Activated T-helper 1 cell treated with anti-CD3 and anti-CD28 coated beads, Interleukin-12 subunit alpha, Interleukin-12 subunit beta, Interleukin-2, Interleukin-4 antibody, amounts not matched to agents 30 ng/mL and 10 ng/mL and 1 ng/mL, durations not matched to agents 14 hours and 24 hours and 36 hours (primary cell): ENCODE measurements at places on chromosomes 11 and 22. TPM values are rescaled to one million over a fixed set of nuclear protein-coding genes. Genes with fewer than 3 reads are reported as not detected.
A peak's percentile ranks its signal among the peaks of the same experiment; 100 is the strongest.

DNA sequence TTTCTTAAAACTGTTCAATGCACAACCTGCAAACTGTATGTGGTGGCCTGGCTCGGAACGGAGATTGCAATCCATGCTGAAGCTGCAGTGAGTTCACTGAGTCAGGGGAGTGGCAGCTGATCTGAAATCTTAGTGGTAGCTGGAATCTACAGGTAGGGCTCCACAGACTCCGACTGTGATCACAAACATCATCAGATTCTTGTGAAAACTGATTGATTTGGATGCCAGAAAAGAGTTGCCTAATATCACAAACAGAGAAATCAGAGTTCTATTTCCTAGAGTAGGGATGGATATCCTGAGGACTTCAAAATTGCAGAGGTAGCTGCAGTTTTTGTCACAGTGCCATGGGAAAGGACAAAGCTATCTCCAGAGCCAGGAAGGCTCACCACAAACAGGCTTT, 57.5 kb upstream of the SC5D start:
- no peak for DNase-seq
- H3K27me3 ChIP-seq = peaks cover 18% of the 10 kb centered on the region
- no peak overlapping the region for H3K27ac ChIP-seq
- H3K36me3 ChIP-seq = no peaks in the 10 kb centered on the region
- no peak overlapping the region for H3K4me3 ChIP-seq

- H3K4me3 ChIP-seq = no peak overlapping the region
- H3K27ac ChIP-seq = no peak overlapping the region
- no peak for DNase-seq
- peaks cover 29% of the 10 kb centered on the region for H3K4me1 ChIP-seq
- peaks cover 36% of the 10 kb centered on the region for H3K36me3 ChIP-seq
- no peaks in the 10 kb centered on the region for H3K27me3 ChIP-seq
Measured at GRCh38 chr11:63817758-63818498, 4.7 kb downstream of the SPINDOC start.

DNA sequence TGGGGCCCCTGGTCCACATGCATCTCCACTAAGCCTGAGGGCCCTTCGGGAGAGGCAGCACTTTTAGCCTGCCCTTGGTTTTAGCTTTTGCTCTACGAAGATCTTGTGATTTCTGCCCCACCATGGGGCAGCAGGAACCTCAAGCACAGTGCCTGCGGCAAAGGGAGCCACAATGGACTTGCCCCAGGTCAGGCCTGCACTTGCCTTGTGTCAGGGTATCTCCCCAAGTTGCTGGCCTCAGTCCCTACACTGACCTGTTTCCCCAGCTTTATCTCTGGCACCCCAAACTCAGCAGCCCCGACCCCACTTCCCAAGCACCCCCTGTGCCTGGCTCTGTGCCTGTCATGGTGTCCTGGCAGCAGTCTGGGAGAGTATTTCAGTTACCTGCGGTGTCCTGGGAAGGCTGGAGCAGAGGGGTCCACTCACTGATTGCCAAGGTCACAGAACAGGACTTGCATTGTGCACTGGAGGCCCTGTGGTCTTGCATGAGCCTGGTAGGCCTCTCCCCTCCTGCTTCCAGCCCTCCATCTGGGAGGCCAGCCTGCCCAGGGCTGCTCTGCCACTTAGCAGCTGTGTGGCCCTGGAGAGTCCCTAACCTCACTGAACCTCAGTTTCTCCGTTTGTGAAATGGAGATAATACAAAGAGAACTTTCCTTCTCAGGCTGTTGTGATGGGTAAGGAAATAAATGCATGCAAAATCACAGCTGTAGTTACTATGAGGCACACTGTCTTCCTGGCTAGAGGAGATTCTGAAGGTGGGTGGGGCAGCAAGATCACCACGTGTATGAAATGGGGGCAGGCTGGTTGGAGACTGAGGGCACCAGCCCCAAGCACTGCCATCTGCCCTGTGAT, 3.6 kb upstream of the AIFM3 start:
- no peak for DNase-seq
- H3K4me1 ChIP-seq = peaks cover 11% of the 10 kb centered on the region
- no peak overlapping the region for H3K27ac ChIP-seq
- H3K27me3 ChIP-seq = peaks cover 25% of the 10 kb centered on the region
- no peaks in the 10 kb centered on the region for H3K36me3 ChIP-seq

DNA sequence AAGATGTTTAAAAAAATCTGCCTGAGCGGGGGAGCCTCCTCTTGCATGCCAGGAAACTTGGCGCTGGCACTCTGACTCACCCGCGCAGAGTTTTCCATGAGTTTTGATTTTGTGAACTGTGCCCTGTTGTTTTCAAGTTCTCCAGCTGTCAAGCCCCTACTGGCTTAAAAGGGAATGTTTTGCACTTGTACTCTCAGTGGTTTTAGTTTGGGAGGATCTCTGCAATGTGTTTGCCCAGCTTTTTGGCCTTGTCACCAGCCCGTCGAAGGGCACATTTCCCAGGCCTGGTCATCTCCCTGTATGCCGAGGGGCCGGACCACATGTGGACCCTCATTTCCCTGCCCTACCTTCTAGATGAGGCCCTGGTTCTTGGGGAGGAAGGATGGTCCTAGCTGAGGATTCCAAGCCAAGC, 12.2 kb downstream of the MRGPRF start:
- H3K27me3 ChIP-seq = peaks cover 4% of the 10 kb centered on the region
- H3K36me3 ChIP-seq = no peaks in the 10 kb centered on the region
- H3K27ac ChIP-seq = no peak overlapping the region

- no peak overlapping the region for H3K27ac ChIP-seq
- H3K4me3 ChIP-seq = no peak overlapping the region
- H3K4me1 ChIP-seq = no peaks in the 10 kb centered on the region
- no peak for DNase-seq
Measured at GRCh38 chr11:101336858-101337257, 207.2 kb upstream of the PGR start.

DNA sequence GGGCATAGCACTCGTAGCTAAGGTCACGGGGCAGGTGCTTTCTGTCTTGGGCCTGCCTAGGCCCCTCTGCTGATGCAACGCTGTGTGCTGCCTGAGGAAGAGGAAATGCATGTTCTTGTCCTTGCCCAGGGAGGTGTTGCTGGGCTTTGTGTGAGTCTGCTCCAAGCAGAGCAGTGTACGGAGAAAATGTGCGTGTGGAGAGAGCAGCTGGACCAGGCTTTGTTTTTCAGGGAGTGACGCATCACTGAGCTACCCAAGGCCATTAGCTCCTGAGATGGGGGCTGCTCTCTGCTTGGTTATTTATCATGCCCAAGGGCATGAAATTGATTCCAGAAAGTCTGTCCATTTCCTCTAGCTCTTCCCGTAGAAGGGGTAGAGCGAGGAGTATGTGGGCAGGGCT, 82.9 kb upstream of the THY1 start:
- peaks cover 2% of the 10 kb centered on the region for H3K27me3 ChIP-seq
- H3K4me1 ChIP-seq = peaks cover 15% of the 10 kb centered on the region
- H3K27ac ChIP-seq = no peak overlapping the region
- H3K36me3 ChIP-seq = no peaks in the 10 kb centered on the region
- no peak overlapping the region for H3K4me3 ChIP-seq
- no peak for DNase-seq

GRCh38 chr22:22025320-22026156, 43.0 kb upstream of the TOP3B start:
- H3K36me3 ChIP-seq = no peaks in the 10 kb centered on the region
- H3K4me3 ChIP-seq = no peak overlapping the region
- no peak for DNase-seq
- no peak overlapping the region for H3K27ac ChIP-seq

- no peak overlapping the region for H3K4me3 ChIP-seq
- H3K27ac ChIP-seq = no peak overlapping the region
- H3K4me1 ChIP-seq = no peaks in the 10 kb centered on the region
Measured at GRCh38 chr22:27222178-27222577, 564.8 kb downstream of the MIAT start.

GRCh38 chr11:2528301-2529050, 83.7 kb downstream of the KCNQ1 start:
- no peak overlapping the region for H3K27ac ChIP-seq
- H3K4me1 ChIP-seq = peaks cover 13% of the 10 kb centered on the region
- no peak for DNase-seq

DNA sequence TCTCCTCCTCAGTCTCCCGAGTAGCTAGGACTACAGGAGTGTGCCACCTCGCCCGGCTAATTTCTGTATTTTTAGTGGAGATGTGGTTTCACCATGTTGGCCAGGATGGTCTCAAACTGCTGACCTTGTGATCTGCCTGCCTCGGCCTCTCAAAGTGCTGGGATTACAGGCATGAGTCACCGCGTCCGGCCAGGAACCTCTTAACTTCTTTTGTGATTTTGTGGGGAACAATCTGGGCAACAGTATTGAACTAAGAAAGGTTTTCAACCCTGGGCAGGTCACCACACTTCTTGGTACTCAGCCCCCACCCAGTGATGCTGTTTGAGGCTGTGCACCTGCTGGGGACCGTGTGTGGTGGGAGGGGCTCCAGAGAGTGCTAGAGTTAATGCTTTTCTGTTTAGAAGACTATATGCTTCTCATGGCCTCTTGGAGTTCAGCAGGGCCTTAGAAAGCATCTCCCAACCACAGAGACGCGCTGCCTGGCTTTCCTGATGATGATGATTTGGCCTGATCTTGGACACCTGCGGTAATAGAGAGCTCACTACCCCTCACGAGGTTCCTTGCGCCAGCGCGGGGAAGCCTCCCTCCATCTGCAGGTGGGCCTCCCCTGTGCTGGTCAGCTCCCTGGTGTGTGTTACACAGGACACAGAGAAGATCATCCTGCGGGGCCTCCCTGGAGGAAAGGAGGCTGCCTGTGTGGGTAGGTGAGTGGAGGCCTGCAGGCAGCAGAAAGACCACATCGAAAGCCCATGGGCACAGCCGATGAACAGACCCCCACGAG, 1.2 kb downstream of the DENND6B start:
- peaks cover 15% of the 10 kb centered on the region for H3K27me3 ChIP-seq
- peak overlapping the region; percentile 86 for H3K4me3 ChIP-seq
- H3K27ac ChIP-seq = peak overlapping the region; percentile 72
- H3K36me3 ChIP-seq = no peaks in the 10 kb centered on the region

DNA sequence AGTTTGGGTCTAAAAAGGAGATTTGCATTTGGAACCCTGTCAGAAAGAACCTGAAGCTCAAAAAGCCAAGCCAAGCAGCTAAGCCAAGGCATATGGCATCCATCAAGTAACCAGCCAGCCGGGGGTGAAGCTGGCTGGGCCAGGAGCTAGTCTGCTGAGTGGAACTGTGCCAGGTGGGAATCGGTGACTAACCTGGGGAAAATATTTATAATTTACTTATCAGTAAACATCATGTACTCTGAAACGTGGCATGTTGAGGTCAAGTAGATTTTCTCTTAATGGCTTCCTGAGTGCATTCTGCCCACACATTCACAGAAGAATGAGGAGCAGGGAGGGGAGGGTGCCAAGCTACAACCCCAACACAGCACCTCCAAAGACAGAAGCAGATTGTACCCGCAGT, 70.5 kb upstream of the SESN3 start:
- DNase-seq = no peak
- H3K27ac ChIP-seq = no peak overlapping the region
- H3K27me3 ChIP-seq = no peaks in the 10 kb centered on the region
- no peak overlapping the region for H3K4me3 ChIP-seq
- no peaks in the 10 kb centered on the region for H3K36me3 ChIP-seq

DNA sequence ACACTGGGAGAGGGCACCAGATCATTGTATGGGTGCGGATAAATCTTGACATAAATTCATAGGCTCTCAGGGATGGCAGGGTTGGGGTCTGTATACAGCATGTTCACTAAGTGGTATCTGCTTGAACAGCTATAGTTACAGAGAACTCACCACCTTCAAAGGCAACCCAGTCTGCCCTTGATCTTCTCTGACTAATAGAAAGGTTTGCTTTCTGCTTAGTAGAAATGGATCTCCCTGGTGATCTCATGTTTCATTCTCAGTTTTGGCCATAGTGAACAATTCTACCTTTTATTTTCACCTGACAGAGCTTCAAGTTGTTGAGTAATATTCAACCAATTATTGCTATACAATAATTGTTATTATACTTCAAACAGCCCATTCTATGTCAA, 32.4 kb downstream of the CNTF start:
- peaks cover 14% of the 10 kb centered on the region for H3K4me1 ChIP-seq
- DNase-seq = no peak
- H3K4me3 ChIP-seq = no peak overlapping the region
- H3K27me3 ChIP-seq = peaks cover 5% of the 10 kb centered on the region
- no peak overlapping the region for H3K27ac ChIP-seq
- no peaks in the 10 kb centered on the region for H3K36me3 ChIP-seq

DNA sequence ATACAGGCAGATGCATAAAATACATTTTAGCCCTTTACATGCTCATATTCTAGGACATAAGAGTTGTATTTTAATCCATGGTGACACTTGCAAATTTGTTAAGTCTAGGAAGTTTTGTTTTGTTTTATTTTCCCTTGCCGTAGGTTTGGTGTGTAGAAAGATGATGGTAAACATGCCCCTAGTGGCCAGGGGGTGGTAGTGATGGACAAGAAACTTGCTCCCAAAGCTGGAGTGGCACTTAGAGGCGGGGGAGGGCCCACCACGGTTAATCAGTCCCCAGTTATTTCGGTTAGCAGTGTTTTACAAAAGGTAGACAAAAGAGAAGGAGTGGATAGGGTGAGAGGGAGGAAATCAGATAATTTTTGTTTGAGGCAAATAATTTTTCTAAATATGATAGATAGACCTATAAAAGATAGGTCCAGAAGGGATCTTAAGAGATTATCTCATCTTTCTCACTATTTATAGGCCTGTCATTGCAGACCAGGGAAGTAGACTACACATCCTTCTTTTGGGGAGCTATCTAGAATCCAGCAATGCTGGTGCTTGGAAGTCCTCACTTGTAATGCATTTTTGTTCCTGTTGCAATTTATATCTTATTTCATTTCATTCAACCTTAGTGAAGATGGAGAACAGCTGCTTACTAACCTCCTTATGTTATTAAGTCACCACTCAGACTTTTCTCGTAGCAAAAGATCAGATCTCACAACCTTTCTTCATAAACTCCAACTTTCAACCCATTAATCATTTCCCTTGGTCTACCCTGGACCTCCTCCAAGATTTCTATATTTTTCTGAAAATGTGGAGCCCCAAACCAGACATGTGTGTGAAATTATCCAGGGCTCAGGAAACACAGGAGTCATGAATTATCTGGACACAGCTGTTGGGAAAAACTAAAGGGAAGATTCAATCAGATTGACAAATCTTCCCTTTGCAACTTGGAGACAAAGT, 5.9 kb upstream of the BDNF start:
- peaks cover 43% of the 10 kb centered on the region for H3K27me3 ChIP-seq
- no peak overlapping the region for H3K27ac ChIP-seq
- no peak for DNase-seq
- H3K4me1 ChIP-seq = peaks cover 7% of the 10 kb centered on the region

DNA sequence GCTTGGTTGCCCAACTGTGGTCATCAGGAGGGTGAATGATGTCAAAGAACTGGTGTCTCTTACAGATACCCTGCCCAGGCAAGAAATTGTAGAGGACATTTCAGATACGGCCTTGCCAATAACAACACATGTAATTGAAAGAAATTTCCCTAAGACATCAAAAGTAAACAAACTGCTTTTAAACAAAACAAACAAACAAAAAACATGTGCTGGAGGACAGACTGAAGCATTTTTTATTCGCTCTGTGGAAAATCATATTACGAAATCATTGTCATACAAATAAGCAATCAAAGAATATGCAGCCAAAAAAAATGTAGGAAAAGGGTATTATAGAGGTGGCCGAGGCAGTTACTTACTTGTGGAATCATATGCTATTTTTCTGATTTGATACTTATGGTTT, 52.1 kb upstream of the MYEOV start:
- no peak overlapping the region for H3K4me3 ChIP-seq
- DNase-seq = no peak
- H3K4me1 ChIP-seq = peaks cover 34% of the 10 kb centered on the region
- H3K36me3 ChIP-seq = no peaks in the 10 kb centered on the region
- H3K27me3 ChIP-seq = peaks cover 4% of the 10 kb centered on the region

Gene CADM1
- total RNA-seq = not detected in 2 replicates

Gene PANX3
- not detected in 2 replicates for total RNA-seq

Gene KCNQ1
- 5.3 and 6.4 TPM in 2 replicates for total RNA-seq

Gene OR52A1
- not detected in 2 replicates for total RNA-seq

Gene TRIM49
- total RNA-seq = not detected in 2 replicates

Gene PATE4
- not detected in 2 replicates for total RNA-seq

Gene ABCC8
- total RNA-seq = 0.31 TPM in 1 of 2 replicates, not detected in the other
